ENCODE measurements at places on chromosomes 1 and 21. TPM values are rescaled to one million over a fixed set of nuclear protein-coding genes. Genes with fewer than 3 reads are reported as not detected.

Gene HEYL
- 0.19 TPM for total RNA-seq

Gene OR6N1
- total RNA-seq: not detected

Gene DNASE2B
- not detected for total RNA-seq

Gene TRIM58
- 0.18 TPM for total RNA-seq

Gene KCNH1
- total RNA-seq: not detected

Gene DNM3
- 1.4 TPM for total RNA-seq

Gene NT5C1A
- not detected for total RNA-seq

Gene WNT3A
- not detected for total RNA-seq

Gene KCNK1
- 1.1 TPM for total RNA-seq

Gene VCAM1
- not detected for total RNA-seq

Gene MAP3K21
- 3.1 TPM for total RNA-seq

Gene BEST4
- total RNA-seq: 0.71 TPM

Gene RABGAP1L
- 29.9 TPM for total RNA-seq

Gene PAPPA2
- 0.28 TPM for total RNA-seq

Gene SLAMF7
- 40.3 TPM for total RNA-seq

Gene TRIM17
- total RNA-seq: 1.3 TPM

Gene TACSTD2
- total RNA-seq: 0.11 TPM

Gene MAN1C1
- 10.0 TPM for total RNA-seq

Gene INSRR
- 0.14 TPM for total RNA-seq

Gene SESN2
- total RNA-seq: 33.3 TPM

Gene TCP10L
- 0.96 TPM for total RNA-seq

Gene OR2T35
- total RNA-seq: not detected

Gene RRP15
- 23.3 TPM for total RNA-seq

Gene CASQ1
- not detected for total RNA-seq

Gene HPDL
- total RNA-seq: 17.9 TPM

Gene RIPK4
- total RNA-seq: 0.56 TPM

Gene CDK11B
- 38.8 TPM for total RNA-seq

Gene SLAMF9
- total RNA-seq: not detected

Gene SH3D21
- 26.2 TPM for total RNA-seq

Gene RAB42
- 0.09 TPM for total RNA-seq

Gene KRTAP10-1
- not detected for total RNA-seq

Gene VPS72
- total RNA-seq: 77.8 TPM

Gene EPHX1
- 2.6 TPM for total RNA-seq

Gene PLEKHG5
- total RNA-seq: 1.1 TPM

Gene F5
- 57.8 TPM for total RNA-seq

Gene GIPC2
- 0.05 TPM for total RNA-seq

Gene C4BPA
- not detected for total RNA-seq
